ENCODE measurements at places on chromosomes 3 and 15.

DNA sequence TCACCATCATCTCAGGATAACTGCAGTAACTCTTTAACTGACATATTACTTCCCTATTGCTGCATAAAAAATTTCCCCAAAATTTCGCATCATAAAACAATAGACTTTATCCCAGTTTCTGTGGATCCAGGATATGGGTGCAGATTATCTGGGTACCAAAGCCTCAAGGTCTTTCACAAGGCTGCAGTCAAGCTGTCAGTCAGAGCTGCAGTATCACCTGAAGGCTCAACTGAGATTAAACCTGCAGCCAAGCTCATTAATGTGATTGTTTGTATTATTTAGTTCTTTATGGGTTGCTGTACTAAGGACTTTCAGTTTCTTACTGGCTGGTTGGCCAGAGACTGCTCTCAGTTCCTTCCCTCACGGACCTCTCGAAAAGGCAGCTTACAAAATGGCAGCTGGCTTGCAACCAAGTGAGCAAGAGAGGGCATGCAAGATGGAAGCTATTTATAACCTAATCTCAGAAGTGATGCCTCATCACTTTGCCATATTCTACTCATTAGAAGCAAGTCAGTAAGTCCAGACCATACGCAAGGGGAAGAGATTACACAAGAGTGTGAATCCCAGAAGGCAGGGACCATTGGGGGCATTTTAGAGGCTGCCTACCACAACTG lies 54.9 kb downstream of the DCUN1D1 start:
- no peak for DNase-seq

DNA sequence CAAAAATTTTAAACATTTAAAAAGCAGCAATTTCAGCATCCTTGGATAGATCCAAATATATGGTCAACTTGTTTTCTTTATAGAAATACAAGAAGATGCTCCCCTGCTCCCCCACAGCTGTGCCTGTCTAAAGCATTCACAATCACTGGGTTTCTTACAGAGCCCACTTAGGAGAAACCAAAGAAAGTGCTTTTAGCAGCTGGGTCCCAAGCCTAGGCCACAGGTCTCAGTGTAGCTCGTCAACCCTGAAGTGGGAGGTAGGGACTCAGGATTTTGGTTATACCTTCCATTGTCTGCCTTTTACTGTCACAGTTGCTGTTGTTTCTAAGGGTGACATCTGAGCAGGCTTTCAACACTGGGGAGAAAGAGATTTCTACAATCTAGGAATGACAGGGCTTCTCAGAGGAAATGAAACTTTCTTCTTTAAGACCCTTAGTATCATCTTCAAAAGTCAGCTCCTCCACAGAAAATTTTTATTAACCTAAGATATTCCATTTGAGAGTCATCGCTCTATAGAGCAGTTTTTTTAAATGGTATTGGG lies 199.3 kb upstream of the CMC1 start:
- no peak for DNase-seq

DNA sequence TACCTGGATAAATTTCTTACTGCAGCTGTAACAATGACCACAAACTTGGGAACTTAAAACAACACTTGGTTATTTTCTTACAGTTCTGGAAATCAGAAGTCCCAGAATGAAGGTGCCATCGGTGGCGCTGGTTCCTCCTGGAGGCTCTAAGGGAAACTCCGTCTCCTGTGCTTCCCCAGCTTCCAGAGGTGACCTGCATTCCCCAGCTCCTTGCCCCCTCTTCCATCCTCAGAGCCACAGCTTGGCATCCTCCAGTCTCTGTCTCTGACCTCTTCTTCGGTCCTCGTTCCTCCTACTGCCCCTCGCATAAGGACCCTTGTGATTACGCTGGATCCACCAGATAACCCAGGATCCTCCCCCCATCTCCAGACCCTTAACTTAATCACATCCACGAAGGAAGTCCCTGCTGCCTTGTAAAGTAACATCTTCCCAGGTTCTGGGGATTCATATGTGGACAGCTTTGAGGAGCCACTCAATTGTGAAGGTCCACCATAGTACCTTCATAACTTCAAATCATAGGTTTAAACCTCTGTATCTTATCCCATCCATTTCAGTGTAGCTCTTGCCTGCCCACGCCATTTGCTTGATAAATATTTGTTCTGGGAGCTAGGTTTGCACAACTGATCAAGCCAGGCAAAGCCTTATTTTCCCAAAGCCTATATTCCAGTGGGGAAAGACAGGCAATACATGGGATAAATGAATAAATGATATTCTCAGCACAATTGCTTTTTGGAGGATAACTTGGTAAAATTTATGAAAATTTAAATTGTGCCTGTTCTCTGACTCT lies 34.8 kb downstream of the KLF15 start:
- DNase-seq = no peak

DNA sequence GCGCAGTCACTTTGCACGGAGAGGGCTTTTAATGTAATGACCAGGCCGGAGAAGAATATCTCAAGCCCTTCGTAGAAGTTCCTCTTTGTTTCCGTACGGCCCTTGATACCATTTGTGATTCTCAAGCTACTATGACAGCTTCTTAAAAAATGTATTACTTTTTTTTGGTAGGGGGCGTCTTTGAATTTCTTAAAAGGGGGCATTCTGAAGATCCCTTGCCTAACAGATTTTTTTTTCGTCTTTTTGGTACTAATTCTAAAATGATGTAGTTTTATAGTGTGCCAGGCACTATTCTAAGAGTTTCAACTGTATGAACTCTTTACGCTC lies 614.0 kb downstream of the MCTP2 start:
- DNase-seq = no peak

- DNase-seq = no peak
Observed at GRCh38 chr3:188166441-188166840, 12.5 kb downstream of the LPP start.

DNA sequence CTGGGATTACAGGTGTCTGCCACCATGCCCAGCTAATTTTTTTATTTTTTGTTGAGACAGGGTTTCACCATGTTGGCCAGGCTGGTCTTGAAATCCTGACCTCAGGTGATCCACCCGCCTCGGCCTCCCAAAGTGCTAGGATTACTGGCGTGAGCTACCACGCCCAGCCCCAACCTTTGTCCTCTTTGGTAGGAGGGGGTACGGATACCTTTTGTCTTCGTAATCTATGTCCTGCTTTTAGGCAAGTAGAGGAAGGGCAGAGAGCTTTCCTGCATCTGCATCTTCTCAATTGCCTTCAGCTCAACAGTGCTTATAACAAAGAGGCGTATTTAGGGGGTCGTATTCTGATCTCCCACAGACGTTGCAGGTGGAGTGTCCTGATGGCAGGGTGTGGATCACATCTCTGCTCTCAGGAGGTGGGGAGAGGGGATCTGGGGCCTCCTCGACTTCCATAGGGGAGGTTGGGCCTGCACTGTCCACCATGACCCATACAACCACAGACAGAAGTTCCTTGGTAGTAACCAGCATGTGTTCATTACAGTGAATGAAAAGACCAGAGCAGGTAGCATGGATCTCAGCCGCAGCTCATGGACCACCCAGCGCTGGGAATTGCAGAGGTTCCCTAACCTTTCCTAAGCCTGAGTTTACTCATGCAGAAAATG lies 21.4 kb upstream of the KCTD6 start:
- no peak for DNase-seq

- DNase-seq = no peak
Observed at GRCh38 chr15:71202712-71203111, 87.4 kb downstream of the THSD4 start.
